Activated CD8-positive, alpha-beta memory T cell treated with anti-CD3 and anti-CD28 coated beads for 4 hours (primary cell): ENCODE measurements at places on chromosomes 4 and X.

GRCh38 chr4:3073158-3074077 lies 920 bp downstream of the HTT-AS start:
- no peak for DNase-seq

DNA sequence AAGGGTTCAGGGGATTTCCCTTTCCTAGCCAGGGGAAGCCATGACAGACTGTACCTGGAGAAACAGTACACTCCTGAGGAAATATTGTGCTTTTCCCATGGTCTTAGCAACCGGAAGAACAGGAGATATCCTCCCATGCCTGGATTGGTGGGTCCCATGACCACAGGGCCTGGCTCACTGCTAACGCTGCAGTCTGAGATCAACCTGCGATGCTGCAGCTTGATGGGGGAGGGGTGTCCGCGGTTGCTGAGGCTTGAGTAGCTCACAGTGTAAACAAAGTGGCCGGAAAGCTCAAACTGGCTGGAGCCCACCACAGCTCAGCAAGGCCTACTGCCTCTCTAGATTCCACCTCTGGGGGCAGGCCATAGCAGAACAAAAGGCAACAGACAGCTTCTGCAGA lies 819.5 kb downstream of the TECRL start:
- DNase-seq = no peak

GRCh38 chrX:4675686-4676300 lies 962.3 kb upstream of the PRKX start:
- no peak for DNase-seq

DNA sequence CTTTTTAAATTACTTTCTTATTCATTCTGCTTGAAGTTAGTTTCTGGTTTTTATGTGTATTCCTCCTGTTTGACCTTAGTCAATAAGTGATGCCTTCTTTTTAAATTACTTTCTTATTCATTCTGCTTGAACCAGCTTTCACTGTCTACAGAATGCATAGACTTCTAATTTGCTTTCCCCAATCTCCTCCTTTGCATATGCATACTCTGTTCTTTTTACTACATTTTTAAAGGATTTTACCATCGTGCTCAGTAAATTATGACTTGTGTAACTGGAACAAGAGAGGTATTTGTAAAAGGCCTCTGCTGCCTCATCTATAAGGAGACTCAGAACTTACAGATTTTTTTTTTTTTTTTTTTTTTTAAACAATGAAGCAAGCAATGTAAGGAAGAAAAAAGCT lies 228.7 kb downstream of the PPP3CA start:
- no peak for DNase-seq

DNA sequence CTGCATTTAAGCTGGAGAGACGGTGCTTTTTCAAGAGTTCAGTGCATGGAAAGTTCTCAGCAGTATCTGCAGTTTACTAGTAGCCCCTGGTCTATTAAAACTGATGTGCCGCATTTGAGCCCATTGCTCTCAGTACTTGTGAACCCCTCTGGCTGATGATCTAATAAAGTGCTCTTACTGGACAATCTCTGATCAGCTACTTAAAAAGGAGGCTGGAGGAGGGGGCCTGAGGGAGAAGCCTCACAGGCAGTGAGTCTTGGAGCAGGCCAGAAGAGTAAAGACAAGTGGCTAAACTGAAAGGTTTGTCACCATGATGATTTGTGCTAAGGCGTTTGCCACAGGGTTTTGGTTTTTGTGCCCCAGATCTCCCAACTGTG lies 138.5 kb downstream of the ARX start:
- no peak for DNase-seq

DNA sequence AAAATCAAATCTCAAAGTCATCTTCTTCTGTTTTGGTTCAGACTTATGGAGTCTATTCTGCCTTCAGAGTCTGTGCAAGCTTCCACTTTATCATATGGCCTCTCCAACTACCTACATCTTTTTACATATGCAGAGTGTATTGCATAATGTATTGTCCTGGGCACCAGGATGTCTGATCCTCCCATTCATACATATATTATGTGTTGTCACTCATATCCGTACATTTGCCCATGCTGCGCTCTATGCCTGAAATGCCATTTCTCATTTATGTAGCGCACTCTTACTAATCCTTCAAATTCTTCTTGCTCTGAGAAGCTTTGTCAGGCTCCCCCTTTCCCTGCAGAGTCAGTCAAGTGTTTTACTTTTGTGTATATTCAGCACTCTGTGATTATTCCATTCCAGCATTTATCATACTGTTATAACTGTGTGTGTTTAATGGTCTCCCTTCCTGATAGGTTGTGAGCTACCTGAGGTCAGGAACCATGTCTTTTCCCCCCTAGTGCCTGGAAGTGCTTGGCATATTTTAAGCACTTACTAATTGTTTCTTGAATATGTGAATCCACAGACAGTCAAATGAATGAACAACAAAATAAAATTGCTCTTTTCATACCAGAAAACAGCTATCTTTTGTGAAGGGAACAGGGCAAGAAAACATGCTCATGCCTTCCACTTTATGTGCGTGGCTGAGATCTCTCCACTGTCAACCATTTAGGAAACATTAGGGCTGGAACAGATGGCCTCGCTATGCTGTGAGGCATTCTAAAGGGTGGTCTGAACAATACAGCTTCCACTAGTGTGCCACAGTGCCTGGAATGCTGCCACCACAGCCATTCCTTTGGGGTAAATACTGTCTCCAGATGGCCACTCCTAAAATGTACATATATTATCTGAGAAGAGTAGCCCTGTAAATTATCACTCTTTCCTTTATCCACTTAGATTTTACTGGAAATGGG lies 81.8 kb downstream of the GLUD2 start:
- no peak for DNase-seq

DNA sequence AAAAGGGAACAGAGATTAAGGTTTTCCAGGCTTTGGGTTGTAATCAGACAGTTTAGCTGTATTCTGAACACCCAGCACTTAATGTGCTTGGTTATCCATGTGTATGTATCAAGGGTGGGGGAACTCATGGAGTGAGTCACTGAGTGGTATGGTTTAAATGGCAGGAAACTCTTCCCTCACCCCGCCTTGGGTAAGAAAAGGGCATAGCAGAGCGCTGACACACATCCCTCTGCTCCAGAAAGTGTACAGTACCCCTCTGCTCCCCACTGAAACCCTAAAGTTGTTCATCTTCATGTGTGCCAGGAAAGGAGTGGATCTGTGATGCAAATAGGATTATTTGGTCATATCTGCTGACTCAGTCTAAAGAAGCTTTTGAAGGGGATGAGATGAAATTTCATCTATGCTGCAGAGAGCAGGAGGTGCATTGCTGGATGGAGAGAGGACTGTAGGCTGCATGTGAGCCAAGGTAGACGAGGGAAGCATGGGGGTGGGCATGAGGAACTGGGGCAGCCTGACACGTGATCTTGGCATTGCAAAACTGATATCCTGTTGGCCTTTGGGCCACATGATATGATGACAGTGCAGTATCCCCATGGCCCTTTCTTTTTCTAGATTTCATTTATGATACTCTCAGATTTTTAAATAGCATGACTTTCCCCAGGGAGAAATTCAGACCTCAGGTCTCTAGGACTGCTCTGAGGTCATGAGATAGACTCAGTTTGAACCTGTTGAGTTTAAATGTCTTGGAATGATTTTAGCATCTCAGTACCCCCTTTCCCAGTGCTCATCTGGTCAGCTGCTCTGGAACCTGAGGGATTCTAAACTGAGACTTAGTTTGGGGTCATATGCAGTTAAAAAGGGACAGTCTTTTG lies 84.8 kb downstream of the TMEM164 start:
- DNase-seq = no peak

GRCh38 chr4:78320349-78320935 lies 231.1 kb upstream of the ANXA3 start:
- DNase-seq = no peak

DNA sequence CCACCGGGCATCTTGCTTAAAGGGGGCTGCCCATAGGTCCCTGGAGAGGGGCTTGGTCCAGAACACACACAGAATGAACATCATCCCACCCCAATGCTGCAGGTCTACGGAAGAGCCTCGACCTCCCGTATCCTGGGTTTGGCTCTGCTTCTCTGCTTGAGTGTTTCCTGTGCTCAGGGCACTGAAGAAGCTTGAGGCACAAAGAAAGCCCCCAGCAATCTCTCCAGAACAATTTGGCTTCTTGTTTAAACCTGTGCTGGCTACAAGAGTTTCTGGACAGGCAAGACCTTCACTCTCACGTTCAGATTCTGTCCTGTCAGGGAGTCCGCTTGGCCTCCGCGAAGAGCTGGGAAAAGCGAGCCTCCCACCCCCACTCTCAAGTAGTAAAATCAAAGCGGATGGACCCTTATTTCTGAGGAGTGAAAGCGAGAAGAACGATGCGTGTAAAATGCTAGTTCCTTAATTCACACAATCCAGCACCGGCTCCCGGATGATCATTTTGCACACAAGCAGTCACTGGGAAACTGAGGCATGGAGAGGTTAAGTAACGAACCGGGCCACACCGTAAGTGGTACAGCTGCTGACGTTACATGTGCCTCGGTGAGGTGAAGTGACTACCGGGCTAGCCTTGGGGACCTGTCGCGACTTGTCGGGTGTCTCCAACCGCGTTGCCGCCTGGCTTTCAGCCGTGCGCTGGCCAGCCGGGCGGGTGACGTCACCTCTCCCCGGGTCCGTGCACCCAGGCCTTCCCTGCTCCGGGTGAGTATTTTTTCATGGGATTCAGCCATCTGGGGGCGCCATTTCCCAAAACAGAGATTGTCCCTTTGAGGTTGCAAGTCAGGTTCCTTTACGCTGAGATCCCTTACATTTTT lies 3.1 kb upstream of the SFRP2 start:
- DNase-seq = no peak

DNA sequence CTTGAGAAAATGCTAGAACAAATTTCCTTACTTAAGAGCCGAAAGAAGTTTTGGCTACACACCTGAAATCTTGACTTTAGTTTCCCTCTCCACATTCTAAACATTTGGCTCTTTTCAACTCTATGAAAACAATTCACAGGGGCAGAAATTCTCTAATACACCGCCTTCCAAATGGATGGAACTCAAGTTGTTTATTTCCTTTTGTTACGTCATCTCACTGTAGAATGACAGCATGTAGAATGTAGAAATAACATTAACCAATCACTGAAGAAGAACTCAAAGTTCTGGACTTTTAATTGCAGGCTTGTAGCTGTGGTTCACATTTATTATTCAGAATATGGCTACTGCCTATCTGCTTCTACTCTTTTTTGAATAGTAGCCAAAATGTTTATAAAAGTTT lies 1.9 kb downstream of the DMP1 start:
- DNase-seq = no peak

DNA sequence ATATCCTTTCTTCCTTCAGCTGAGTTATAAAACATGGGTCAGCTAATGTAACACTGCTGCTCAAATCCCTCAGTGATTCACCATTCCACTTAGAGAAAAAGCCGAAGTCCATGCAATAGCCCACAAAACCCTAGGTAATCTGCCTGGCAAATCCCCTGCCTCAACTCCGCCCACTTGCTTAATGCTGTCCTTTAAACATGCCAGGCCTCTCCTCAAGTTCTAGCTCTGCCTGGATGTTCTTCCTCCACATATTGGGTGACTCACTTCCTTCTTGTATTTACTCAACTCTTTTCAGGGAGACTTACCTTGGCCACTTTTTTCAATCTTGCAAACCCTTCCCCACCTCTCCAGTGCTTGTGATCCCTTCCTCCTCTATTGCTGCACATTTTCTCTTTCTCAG lies 89.8 kb downstream of the EMCN start:
- DNase-seq = no peak

DNA sequence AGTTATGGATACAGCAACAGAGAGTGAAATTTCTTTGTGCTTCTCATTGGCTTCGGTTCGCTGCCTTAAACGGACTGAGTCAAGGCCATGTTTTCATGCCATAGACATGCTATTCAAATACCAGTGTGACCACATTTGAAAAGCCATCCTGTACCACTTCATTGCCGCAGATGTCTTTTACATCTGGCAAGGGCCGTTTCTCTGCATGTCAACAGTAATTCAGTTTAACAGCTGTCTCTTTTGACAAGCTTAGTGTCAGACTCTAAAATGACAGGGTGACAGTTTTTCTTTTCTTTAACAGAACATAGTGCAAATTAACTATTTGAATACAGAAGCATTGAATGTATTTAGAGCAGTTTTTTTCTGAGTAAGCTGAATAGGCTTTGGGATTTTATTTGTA lies 362.2 kb upstream of the POU3F4 start:
- DNase-seq = no peak

- no peak for DNase-seq
Measured at GRCh38 chr4:100953616-100954015, 393.7 kb downstream of the PPP3CA start.

DNA sequence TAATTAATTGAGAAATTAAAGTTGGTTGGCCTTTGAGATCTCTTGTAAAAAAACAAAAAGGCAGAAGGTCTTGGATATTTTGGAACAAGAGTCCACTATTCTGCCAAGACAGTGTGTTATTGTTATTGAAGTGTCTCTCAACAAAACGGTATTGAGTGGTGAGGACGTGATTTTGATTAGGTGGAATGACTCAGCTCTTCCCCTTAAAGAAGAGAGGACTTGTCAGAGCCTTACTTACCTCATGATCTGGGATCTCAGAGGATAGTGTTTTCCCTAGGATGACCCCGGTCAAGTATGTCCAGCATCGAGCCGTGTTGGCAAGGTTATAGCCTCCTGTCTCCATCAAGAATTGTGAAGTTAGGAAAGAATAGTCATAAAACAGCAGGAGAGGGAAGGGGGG lies 110.9 kb downstream of the HDAC8 start:
- DNase-seq = no peak

GRCh38 chr4:23224684-23225420 lies 532.1 kb downstream of the GBA3 start:
- no peak for DNase-seq

- DNase-seq = no peak
Measured at GRCh38 chr4:73066445-73066844, 3.1 kb downstream of the COX18 start.

GRCh38 chrX:132887569-132887968 lies 70.9 kb downstream of the HS6ST2 start:
- DNase-seq = no peak

DNA sequence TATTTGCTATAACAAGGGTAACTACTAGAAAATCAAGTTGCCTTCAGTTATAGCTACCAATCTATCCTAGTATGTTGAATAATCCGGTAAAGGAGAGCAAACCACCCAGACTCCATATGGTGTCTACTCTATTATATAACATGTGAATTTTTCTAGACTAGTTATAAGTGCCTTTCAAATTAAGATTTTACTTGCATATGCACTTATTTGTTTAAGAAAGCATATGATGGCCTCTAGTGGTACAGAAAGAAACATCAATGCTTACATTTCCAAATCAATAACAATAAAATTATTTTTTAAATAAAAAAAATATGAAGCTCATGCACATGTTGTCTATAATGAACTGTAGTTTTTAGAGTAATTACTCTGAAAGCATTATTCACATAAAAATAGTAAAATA lies 1516.4 kb upstream of the PABPC4L start:
- no peak for DNase-seq

DNA sequence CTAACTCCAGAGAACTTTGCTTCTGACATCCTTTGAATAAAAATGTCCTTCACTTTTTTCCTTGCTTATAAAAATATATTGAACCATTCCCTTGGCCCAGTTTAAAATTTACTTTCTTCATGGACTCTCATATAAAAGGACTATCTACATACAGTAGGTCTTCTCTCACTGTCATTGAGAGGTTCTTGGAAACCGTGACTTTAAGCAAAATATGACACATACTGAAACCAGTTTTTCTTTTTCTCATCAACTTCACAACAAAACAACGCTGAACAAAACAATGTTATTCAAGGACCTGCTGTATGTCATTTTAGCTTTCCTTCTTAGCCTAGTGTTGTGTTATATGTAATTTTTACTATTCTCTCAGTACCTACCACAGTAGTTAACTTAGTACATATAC lies 496.8 kb downstream of the CENPC start:
- DNase-seq = no peak

GRCh38 chr4:83929550-83929949 lies 393.6 kb downstream of the GPAT3 start:
- DNase-seq = no peak

- DNase-seq = no peak
Measured at GRCh38 chr4:26206339-26206738, 114.5 kb upstream of the RBPJ start.
